ENCODE measurements at places on chromosomes 2 and 18. TPM values are rescaled to one million over a fixed set of nuclear protein-coding genes. Genes with fewer than 3 reads are reported as not detected.

REG3G gene
- not detected for total RNA-seq

LRRC30 gene
- not detected for total RNA-seq

MYOM1 gene
- 2.6 TPM for total RNA-seq

TCF4 gene
- total RNA-seq, result 2.3 TPM

OBSL1 gene
- not detected for total RNA-seq
